Ammon's horn (tissue), 1 donor: ENCODE measurements at places on chromosomes 7 and 10.

GRCh38 chr10:6019796-6020195 lies 42.4 kb downstream of the IL2RA start:
- no peak for DNase-seq

DNA sequence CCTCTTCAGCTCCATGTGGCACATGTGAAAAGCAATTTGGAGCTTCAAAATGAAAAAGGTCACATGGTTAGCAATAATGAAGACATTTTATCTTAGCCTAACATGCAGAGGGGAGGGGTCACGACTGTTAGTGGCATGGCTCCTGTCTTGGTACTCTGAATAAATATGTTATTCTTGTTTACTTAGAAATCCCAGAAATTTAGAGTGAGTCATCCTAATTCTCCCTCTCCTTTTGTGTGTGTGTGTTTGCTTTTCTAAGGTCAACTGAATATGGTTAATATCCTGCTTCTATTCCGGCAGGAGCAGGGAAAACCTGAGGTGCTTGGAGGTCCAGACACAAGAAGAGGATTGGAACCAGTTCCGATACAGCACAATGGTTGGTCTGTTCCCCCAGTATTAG lies 17.6 kb downstream of the BCCIP start:
- no peak for DNase-seq

DNA sequence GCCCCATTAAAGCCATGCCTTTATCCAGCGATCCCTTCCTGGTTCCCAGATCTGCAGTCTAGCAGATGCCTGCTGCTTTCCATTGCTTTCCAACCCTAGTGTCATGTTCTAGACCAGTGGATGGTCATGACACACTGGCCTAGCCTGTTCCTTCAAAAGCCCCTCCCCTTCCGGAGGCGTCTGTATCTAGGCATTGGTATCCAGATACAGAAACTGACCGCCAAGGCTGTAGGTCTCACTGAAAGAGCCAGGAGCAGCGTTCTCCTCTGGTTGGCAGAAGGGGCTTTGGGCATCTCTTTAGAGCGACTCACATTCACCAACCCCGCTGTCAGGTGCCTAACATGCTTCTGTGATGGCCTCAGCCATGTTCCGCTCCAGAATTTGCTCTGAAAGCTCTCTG lies 22.6 kb downstream of the JCAD start:
- DNase-seq, result no peak

GRCh38 chr7:117682681-117683385 lies 190.4 kb downstream of the CTTNBP2 start:
- no peak for DNase-seq

DNA sequence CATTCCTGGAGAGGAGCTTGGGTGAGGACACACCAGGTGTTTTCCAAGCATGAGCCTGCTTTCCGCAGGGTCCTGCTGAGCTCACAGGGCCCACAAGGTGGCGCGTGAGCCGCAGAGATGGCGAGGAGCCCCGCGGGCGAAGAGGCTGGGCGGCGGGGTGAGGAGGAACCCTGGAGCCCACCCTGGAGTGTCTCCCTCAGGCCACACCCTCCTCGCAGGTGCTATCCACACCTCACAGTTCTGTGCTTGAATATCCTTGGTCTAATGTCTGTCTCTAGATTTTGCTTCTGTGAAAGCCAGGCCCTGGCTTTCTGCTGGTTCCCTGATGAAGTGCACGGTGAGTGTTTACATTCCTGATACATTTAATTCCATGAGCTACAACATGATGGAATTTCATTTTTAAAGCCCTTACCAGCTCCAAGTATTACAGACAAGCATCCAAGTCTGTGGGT lies 433.6 kb downstream of the ACTR3B start:
- DNase-seq, result peak; percentile 40

GRCh38 chr10:128116851-128117615 lies 9.2 kb downstream of the MKI67 start:
- no peak for DNase-seq

GRCh38 chr10:20281579-20281978 lies 465.3 kb downstream of the PLXDC2 start:
- DNase-seq, result no peak

DNA sequence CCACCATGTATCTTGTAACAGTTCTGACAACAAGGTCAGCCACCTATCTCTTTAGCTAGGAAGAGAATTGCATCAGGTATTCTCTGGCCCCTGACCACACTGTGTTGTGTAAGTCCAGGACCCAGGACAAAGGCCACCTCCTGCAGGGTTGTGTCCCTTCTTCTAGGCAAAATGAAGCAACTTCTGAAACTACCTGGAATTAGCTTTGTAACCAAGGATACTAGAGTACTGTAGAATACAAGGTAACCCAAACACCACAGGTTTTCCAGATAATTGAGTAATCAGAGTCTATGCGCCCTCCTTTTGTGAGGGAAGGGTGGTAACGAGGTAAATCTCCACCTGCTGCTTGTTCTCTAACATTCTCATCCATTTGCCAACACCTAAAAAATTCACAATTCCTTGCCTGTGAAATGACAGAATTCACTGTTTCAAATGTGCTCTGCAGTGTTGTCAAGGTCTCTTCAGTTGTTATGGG lies 51.7 kb downstream of the SGMS1 start:
- no peak for DNase-seq

DNA sequence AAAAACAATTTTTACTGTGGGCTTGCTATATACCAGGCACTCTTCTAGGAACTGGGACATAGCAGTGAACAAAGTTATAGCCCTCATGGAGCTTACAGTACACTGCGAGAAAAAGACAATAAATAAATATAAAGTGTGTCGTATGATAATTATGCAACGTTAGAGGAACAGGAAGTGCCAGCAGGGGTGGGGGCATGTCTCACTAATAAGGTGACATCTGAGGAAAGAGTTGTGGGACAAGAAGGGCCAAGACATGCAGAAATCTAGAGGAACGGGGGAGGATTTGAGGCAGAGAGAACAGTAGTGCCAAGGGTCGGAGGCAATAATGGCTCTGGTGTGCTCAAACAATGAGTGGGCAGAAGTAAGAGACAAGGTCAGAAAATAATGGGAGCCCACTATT lies 52.8 kb downstream of the LMBR1 start:
- no peak for DNase-seq

DNA sequence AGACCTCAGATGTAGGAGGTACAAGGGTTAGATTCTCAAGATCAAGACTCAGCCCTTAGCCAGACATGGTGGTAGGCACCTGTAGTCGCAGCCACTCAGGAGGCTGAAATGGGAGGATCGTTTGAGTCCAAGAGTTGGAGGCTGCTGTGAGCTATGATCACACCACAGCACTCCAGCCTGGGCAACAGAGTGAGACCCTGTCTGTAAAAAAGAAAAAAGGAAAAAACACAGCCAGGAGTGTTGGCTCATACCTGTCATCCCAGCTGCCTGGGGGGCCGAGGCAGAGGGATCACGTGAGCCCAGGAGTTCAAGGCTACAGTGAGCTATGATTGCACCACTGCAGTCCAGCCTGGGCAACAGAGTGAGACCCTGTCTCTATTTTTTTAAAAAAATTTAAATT lies 69.3 kb downstream of the GTF2IRD1 start:
- DNase-seq, result no peak

GRCh38 chr7:88492153-88492552 lies 185.5 kb upstream of the STEAP4 start:
- DNase-seq, result no peak

DNA sequence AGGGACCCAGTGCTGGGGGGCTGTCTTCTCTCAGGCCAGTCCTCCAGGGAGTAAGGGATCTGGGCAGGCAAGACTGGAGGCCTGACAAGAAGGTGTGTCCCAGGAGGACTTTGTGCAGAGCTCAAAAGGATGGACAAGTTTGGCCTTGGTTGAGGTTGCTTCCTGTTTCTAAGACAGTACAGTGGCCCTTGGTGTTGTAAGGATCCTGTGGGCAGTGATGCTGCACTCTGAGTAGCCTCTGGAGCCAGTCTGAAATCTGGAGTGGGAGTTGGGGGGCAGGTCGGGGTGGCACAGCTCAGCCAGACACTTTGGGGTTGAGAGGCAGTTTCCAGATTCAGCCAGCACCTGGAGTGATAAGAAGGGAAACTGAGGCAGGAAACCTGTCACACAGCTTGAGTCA lies 139.2 kb upstream of the ZMIZ1 start:
- no peak for DNase-seq

GRCh38 chr7:16912540-16912939 lies 30.8 kb upstream of the AGR3 start:
- no peak for DNase-seq

DNA sequence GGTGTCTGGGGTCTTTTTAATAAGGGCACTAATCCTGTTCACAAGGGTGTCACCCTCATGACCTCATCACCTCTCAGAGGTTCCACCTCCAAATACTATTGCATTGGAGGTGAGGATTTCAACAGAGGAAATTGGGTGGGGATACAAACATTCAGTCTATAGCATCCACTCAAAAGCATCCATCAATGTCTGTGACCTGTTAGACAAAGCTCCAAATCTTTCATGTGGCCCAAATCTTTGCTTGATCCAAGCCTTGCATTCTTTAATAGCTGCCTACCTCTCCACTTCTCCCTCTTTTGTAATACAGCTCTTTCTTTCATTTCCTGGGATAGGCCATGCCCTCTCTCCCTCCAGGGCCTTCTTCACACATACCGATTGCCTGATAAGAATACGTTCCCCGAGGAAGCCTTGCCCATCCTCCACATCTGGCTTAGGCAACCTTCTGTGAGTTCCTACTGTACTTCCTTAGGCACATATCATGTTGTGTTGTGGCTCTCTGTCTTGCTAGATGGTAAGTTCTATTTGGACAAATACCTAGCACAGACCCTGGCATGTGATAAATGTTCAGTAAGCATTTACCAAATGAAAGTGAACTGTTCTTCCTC lies 66.1 kb downstream of the CREM start:
- DNase-seq, result no peak

GRCh38 chr10:122347170-122347841 lies 27.2 kb upstream of the PLEKHA1 start:
- no peak for DNase-seq

DNA sequence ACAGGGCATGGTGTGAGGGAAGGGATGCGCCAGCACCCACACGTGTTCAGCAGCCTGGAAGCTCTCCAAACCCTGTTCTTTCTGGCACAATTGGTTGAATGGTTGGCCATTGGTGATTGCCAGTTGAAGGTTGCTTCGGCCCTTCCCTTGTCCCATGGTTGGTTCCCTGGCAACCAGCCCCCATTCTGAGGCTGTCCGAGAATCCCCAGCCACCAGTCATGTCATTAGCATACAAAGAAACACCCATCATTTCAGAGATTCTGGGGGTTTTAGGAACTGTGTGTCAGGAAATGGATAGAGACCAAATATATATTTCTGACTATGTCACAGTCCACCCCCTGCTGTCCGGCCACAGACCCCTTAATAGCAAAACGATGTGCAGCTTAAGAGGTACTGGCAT lies 21.8 kb downstream of the FKBP6 start:
- DNase-seq, result no peak

GRCh38 chr10:119290301-119291048 lies 83.1 kb downstream of the GRK5 start:
- peak; percentile 34 for DNase-seq

GRCh38 chr10:78508955-78509748 lies 475.5 kb downstream of the RPS24 start:
- DNase-seq, result peak; percentile 76

- DNase-seq, result no peak
These were observed 197.0 kb downstream of the TNS3 start for GRCh38 chr7:47384755-47385535.

DNA sequence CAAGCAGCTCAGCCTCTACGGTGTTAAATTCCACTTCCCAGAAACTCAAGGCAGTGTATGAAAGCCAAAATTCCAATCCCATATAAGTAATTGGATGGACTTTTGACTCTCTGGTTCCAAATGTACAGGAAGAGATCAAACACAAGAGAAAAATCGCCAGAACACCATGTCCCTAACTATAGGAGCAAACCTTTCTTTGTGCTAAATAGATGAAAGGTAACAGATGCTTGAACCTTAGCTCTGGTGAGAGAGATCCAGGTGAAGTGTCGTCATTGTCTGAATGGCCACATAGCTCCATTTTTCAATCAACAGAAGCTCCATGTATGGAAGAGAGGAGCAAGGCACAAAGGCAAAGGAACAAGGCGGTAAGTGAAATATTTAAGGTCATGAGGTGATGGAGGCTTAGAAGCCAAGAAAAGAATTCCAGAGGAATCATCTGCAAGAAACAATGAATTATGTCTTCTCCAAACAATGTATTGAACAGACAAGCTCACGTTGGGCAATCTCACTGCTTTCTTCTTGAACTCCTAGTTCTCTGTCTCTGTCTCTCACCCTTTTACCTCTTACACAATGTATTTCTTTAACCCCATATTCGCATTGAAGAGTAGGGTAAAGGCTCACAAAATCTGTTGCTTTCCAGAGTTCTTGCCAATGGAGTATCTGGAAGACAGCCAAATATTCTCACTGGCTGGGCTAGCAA lies 585.1 kb downstream of the GATA3 start:
- DNase-seq, result no peak

GRCh38 chr7:83648464-83649241 lies at the start of gene SEMA3E:
Gene SEMA3E (minus strand): TSS chr7:83649139.
- peak; percentile 22 for DNase-seq

GRCh38 chr7:82209179-82209747 lies 234.3 kb downstream of the CACNA2D1 start:
- DNase-seq, result no peak

- no peak for DNase-seq
These were observed 32.1 kb upstream of the MDFIC start for GRCh38 chr7:114889646-114890285.

DNA sequence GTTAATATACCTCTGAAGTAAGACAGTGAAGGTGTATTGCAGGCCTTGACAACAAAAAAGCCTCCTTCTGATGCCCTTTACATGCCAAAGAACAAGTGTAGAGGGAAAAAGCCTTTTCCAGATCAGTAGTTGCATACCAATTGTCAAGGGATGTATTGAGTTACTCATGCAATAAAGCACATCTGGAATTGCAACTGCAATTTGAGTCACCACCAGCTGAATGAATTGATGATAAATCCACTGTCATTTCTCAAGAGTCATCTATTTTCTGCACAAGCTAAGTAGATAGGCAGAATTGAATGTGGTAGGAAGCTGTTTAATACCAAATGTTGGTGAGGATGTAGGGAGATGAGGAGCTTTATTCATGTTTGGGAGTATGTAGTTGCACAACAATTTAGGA lies 325.9 kb upstream of the SMIM30 start:
- DNase-seq, result no peak

DNA sequence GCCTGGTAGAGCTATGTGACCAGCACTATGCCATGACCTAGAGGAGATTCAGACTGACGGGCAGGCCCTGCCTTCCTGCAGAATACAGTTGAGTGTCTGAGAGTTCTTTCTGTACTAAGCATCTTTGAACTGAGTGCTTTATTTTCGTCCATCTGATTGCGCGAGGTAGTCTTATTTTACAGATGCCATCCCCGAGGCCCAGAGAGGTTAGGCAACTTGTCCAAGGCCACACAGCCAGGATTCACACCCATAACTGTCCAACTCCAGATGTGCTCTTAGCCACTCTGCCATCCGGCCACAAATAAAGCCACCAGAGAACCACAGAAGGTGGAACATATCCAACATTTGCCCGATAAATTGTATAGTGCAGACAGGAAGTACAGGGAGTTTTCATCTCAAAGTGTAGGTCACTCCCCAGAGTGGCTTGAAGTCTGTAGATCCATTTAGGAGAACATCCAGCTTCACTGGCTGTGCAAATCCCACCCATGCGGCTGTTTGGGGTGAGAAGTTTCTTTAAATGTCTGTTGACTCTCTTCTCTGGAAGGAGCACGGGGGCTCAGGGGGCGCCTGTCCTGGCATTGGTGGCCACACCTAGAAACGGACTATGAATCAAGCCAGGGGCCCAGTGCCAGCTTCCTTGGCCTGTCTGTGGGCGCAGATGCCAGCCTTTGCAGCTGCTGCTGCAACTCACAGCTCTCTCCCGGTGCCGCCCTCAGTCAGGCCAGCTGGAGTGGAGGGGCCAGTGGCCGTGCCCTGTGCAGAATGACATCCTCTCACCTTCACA lies 11.1 kb downstream of the CHST3 start:
- DNase-seq, result peak; percentile 89
